ENCODE measurements at places on chromosomes 5 and 9. TPM values are rescaled to one million over a fixed set of nuclear protein-coding genes. Genes with fewer than 3 reads are reported as not detected.
A peak's percentile ranks its signal among the peaks of the same experiment; 100 is the strongest.

- DNase-seq, result no peak
Measured at GRCh38 chr5:116583085-116583861, 8.7 kb upstream of the SEMA6A start.

DNA sequence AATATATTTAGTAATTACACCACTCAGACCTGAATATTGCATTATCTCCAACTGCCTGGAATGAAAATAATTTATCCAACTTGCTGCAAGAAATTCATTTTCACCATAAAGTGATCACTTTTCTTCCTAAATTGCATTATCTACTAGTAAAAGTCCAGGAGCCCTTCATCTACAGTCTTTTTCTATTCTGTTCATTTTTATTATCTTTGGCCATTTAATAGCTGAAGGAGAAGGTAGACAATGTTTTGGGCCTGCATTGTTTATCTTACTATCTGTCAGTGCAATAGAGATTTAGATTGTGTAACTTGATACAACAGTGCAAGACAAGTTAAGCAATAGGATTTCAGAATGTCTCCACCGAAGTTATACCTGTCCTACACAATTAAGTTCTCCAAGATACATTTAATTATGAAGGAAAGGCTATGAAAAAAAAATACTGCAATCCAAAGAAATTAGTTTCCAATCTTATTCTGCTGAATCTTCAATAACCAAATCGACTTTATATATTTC, 1339.7 kb upstream of the CDH6 start:
- no peak for DNase-seq

DNA sequence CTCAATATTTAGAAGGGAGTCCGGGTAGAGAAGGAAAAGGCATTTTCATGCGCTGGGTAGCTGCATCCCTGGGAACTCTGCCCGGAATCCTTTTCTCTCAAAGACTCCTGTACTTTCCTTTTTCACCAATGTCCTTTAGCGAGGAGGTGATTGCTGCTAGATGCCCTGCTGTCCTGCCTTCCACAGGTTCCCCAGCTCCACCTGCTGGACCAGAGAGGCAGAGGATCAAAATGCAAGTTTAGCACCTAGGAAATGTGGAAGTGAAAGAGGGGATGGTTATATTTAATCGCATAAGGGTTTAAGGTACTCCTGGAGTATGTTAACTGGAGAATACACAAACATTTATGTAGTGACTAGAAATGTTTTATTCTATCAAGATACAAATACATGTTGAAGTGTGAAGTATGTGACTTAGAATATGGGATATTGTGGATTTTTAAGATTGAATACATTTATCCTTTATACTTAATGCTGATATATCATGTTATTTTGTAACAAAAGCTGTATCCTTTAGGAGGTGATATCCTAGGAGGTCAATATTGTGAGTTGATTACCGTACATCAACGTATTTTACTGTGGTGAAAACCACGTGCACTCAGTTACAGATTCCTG, 145.7 kb downstream of the ARHGAP26 start:
- DNase-seq, result peak; percentile 26

DNA sequence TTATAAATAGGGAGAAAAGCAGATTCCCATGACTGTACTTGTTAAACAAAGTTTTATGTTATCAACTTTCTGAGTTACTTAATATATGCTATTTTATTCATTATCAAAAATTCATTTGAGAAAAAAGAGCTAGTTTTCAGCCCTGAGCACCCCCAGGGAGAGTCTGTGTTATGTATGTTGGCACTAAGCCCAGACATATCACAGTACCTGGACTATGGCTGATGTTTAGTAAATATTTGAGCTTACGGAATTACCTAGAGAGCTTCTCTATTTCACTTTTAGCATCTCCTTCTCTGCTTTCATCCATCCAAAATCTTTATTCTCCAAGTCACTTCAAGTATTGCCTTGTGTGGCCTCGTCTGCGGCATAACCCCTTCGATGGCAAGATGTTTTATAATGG, 225.9 kb upstream of the PCSK5 start:
- no peak for DNase-seq

DNA sequence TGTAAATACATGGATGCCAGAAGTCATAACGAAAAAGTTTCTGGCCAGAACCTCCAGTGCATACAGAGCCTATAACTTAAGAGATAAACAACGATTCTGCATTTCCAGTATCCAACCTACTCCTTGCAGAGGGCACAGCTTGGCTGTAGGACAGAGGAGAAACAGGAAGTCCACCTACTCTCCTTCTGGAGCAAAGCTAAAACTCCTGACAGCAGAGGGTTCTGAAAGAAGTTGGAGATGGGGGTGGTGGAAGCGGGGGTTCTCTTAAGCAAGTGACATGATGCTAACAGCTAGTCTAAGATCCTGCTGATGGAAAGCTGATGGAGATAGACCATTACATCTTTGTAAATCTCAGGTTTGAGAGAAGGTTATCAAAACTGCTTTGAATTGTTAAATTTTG, 35.5 kb upstream of the CTNNAL1 start:
- DNase-seq, result no peak

DNA sequence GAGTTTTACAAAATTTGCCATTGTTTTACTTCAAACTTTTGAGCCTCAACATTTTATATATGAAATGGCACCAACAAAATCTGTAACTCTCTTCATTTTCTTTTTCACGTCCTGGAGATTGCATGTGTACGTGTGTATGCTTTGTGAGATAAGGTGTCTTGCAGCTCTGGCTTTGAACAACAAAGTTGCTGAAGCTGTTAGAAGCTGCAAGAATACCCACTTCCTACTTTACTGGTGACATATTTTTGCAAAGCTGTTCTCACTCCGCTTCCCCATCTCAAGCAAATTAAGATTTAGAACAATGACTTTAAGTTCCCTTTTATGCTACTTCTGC, 41.8 kb downstream of the FYB1 start:
- no peak for DNase-seq

DNA sequence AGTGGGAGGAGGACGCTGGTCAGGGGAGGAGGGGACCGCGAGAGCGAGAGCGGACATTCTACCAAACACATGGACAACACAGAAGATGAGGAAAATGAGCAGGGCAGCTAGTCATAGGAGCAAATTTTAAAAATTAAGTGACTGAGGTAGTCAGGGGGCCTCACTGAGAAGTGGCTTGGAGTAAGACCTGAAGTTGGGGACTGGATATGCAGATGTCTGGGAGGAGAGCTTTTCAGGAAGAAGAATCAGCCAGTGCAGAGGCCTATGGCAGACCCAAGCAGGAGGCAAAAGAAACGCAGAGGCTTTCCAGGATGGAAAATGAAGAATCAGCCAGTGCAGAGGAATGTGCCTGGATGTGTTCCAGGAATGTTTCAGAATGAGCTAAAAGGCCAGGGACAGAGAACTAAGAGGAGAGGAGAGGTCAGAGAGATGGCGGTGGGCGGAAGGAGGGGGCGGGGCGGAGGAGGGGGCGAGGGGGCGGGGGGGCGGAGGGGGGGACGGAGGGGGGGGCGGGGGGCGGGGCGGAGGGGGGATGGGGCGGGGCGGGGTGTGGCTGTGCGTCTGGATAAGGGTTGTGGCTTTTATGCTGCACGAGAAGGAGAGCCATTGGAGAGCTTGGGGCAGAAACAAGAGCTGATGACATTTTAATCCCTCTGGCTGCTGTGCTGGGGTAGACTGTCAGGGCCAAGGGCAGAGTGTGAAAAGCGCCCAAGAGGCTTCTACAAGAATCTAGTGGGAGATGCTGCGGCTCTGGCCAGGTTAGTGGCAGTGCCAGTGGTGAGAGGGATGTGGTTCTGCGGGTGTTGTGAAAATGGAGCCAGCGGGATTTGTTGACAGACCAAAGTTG, 129.6 kb downstream of the KCNIP1 start:
- peak; percentile 83 for DNase-seq

- DNase-seq, result no peak
Measured at GRCh38 chr9:92717201-92718085, 47.2 kb downstream of the BICD2 start.

DNA sequence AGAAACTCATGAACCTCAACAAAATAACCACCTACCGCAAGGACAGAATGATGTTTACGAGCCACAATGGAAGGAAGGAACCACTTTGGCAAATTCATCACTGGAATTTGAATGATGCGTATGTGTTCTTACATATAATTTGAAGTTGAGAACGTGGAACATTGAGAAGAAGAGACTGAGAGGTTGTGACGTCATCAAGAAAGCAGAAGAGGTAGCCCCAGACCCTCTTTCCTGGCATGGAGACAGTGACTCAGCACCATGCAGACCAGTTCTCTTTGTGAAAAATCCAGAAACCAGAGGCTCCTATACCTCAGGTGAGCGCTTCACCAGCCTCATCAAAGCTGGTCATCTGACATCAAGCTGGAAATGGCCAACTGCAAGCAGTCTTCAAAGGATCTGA, 124.5 kb downstream of the PDZD2 start:
- no peak for DNase-seq

DNA sequence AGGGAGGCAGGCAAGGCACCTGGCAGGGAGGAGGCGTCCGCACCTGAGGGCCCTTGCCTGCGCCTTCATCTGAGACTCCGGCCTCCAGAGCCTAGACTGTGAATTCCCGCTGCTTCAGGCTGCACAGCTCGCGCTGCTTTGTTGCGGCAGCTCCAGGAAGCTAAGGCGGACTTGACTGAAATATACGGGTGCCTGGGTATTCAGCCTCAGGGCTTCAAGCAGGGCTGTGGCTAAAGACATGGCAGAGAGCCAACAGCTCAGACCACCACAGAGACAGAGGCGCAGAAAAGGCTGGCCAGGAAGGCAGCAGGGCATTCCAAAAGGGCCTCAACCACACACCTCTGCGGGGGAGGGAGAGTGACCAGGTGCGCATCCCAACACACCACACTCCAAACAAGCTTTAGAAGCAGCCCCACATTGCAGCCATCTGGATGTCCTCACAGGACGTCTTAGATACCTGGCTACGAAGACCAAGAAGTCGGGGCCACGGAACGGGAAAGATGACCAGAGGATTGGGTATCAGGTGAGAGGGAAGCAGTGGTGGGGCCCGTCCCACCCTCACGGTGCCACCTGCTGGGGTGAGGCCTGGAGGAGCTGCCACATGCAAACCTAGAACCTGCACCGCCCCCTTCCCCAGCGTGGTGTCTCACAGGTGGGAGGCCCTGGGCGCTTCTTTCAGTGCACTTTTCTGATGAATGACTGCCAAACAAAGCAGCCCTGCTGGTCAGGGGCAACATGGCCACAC, 1.7 kb upstream of the DPH7 start:
- DNase-seq, result no peak

- no peak for DNase-seq
Measured at GRCh38 chr5:129608350-129608749, 139.5 kb upstream of the MINAR2 start.

DNA sequence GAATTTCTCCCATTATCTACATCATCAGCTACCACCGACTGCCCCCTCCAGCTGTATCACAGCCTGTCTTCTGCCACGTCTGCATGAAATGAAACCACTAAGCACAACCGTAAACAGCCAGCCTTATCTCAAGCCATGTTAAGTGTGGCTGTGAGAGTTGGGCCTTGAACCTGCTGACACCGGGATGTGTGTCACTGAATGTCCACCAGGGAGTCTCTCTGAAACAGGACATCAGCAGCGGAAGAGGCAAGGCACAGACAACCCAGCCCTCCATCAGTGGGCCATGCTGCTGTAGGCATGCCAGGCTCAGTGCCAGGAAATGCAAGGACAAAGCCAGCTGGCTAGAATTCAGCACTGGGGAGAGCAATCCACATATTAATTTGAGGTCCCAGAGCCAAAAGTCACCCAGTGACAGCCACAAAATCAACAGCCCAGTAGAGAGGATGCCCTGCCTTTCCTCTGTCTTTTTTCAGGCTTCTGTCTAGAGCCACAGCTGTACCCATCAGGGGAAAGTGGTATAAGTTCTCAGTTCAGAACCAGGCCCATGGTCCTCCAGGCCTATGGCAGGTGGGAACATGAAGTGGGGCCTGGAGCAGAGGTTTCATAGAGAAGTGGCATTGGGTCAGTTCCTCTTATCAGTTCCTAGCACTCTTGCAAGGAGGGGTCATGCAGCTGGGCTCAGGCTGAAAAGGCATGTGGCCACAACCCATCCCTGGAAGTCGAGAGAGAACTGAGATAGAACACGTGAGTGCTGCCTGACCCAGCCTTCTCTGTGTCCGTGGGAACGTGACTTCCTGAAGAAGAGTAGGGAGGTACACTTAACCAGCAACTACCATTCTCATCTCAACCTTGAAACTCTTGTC, 199.4 kb downstream of the ESM1 start:
- DNase-seq, result peak; percentile 67

- no peak for DNase-seq
Measured at GRCh38 chr9:89911721-89912604, 307.2 kb downstream of the GADD45G start.

DNA sequence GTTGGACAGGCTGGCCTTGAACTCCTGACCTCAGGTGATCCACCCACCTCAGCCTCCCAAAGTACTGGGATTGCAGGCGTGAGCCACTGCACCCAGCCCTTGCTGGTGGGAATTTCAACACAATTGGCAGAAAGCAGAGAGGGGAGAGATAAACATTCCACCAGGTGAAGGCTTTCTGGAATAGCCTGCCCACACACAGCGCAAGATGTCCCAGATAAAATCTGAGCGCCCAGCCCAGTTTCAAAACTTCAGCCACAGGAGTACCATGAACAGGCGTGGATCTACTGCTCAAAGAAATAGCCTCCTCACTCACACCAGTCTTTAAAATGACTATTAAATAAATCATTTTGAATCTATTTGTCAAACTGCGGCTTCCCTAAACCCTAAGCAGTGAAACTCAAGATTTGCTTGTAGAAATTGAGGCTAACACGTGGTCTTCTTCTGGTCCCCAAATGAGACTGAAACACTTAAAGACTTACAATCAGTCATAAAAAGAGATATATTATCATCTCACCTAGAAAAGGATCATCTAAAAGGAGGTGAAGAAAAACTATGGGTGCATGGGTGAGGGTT, 34.7 kb downstream of the CAPSL start:
- DNase-seq, result no peak

DNA sequence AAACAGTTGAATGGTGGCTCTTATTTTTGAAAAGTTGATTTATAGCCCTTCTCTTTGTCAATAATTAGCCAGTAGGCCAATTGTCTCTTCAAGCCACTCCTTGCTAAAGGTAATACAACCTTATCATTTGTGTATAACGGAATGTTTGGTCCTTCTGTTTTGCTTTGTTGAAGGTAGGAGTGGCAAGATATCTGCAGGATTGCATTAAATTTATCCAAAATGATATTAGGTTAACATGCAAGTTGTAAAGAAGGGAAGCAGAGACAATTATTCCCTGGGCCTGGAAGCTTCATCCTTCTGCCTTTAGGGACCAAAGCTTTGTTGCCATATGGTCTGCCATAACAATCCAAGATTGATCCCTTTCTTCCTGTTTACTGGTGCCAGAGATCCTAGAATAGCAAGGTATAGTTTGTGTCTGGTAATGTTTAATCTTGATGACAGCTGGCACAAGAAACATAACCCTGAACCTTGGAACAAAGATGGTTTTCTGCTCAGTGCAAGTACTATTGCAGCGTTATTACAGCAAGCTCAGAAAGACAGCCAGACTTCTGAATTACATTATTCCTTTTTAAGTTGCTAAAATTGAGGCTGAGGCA, 15.5 kb upstream of the FSD1L start:
- no peak for DNase-seq

Gene GRIN1
- total RNA-seq, result 3.8 TPM

Gene PCDHGA7
- total RNA-seq, result 12.7 TPM

Gene IL9
- total RNA-seq, result not detected

Gene SLCO6A1
- total RNA-seq, result 30.1 TPM

Gene IFNA7
- total RNA-seq, result not detected

Gene CETN3
- total RNA-seq, result 60.9 TPM

Measured in testis (tissue), 5 donors.